ENCODE measurements at places on chromosomes 12 and 14. TPM values are rescaled to one million over a fixed set of nuclear protein-coding genes. Genes with fewer than 3 reads are reported as not detected.

The DIO2 gene
- 3.0 TPM for total RNA-seq

GRCh38 chr12:9711664-9712063 lies 21.2 kb downstream of the CLECL1 start:
- DNase-seq = no peak

The CNTN1 gene
- total RNA-seq = 27.3 TPM

The RNASE3 gene
- total RNA-seq = not detected
